ENCODE measurements at places on chromosomes 3 and 15.

- no peak for DNase-seq
Observed at GRCh38 chr3:56835650-56836227, 34.0 kb upstream of the ARHGEF3 start.

GRCh38 chr3:123365450-123366143, 83.3 kb downstream of the ADCY5 start:
- DNase-seq = no peak

DNA sequence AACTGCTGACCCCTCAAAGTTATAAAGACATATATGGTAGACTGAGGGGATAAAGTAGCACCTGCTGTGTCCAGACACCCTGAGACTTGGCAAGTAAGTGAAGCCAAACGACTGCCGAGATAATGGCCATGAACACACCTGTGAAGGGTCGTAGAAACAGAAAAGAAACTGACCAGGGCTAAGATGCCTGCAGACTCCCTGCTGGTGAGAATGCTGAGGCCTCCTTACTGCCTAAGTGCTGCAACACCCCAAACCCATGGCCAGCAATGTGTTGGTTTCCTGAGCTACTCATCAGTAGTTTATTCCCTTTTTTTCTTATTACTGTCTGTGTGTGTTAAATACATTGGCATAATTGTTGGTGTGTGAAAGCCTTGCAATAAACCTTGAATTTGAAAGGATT, 233.8 kb downstream of the ZNF385D start:
- no peak for DNase-seq

DNA sequence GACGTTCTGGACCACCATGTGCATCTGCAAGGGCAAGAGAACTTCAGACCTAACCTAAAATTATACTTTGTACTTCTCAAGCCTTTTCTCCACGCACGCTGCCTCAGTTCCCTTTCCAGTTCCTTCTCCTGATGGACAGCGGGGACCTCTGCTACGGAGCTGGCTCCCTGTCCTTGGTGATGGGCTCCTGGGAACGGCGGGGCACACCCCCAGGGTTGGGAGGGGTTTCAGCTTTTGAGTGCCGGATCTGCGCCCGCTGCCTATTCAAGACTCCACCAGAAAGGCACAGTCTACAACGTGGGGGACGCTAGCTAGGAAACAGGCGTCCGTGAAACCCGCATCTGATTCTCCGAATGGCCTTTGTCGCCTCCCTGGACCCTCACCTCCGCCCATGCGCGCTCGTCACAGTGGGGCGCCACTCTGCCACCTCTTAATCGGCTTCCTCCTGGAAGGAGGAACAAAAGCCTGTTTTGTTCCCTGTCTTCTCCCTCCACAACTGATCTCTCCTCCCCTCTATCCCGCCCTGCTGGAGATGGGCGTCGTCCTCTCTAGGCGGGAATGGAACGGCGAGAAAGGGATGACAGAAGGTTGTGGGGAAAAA, 2.2 kb downstream of the GPR149 start:
- DNase-seq = no peak

DNA sequence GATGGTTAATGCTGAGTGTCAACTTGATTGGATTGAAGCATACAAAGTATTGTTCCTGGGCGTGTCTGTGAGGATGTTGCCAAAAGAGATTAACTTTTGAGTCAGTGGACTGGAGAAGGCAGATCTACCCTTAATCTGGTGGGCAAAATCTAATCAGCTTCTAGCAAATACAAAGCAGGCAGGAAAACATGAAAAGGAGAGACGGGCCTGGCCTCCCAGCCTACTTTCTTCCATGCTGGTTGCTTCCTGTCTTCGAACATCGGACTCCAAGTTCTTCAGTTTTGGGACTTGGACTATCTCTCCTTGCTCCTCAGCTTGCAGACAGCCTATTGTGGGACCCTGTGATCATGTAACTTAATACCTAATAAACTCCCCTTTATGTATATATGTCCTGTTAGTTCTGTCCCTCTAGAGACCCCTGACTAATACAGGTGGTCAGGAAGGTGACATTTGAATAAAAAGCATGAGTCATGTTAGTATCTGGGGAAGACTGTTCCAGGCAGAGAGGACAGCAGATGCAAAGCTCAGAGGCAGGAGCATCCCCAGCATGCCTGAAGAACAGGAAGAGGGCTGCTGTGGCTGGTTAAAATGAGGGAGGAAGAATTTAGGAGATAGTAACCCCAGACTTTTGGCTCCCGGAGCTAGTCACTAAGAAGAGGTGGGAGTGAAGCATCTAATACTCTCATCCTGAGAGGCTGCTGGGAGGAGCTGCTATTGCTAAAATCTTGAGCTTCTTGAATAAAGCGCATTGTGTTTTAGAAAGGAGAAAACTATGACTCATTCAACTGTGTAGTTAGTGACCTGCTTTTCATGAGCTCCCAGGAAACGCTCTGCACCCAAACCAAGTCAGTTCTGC, 207.4 kb upstream of the HES1 start:
- DNase-seq = no peak

DNA sequence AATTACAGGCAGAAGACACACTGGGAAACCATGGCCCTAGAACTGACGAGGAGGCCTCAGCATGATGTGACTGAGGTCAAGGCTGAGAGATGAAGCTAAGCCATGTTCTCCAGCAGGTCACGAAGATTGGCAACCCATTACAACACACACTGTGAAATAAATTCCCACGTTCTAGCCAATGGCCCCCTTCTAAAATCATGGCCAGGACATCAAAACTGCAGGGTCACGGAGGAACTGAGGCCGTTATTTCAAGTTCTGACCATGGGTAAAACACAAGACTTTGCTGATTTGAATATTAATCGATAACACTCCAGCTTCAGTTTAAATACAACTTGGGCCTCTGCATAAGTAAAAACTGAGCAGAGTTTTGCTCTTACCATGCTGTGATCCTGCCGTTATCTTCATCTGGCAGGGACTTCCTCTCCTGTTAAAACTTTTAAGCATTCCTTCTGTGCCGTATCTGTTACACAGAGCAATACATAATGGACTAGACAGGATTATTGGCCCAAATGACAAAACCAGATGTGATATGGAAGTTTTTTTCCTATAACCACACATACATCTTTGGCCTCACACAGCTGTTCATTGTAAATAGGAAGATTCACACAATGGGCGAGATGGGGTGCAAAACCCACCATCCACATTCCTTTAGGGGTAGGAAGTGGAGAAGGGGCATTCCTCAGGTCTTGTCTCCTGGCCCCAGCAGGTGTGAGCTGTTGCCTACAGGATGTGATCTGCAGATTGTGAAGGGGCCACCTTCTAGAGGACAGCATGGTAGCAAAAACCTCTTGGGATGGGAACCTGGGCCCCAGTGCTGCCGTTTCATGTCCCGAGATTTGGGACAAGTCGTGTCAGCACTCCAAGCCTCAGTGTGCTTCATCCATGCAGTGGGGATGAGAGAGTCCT, 207.4 kb downstream of the OPA1 start:
- no peak for DNase-seq

DNA sequence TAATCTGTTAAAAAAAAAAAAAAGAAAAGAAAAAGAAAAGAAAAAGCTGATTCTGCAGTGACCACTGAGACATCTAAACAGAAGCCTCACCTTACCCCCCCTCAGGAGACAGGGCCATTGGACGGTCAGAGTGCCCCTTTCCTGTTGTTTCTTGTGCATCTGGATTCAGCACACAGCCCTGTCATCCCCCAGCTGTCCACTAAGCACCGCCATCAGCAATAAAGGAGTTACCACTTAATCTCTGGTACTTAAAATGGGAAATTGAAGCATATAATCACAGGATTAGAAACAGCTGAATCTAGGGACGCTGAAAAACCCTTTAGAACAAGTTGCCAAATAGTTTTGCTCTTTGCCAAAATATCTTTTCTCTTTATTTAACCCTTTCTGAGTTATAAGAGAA, 62.5 kb downstream of the TRIM69 start:
- DNase-seq = no peak

DNA sequence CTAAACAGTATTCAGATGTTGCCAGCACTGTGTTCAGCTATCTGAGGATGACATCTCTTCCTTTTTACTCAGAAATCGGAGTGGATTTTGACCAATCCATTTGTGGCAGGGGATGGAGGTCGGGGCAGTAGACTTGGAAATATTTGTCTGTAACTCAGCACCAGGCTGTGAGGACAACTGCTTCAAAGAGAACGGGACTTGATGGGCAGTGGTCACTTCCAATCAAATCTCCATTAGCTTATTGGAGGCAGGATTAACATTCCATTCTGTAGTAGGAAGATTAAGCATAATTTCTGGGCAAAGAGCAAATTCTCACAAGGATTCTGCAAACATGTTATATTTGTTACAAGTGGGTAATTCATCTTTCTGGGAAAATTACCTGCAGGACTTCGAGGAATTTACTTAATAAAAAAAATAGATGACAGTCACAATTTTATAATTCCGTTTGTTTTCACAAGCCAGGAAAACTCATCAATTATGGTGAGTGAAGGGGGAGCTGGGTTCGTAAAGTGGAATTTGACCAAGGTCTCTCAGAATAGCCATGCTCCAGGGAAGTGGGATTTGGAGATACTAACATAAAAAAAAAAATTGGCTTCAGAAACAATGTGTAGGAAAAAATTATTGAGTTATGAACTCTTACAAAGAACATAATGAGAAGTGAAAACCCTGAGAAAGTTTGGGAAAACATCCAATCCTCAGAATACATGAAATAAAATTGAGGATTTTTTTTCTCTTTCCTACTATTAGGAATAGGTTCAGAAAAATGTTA, 18.1 kb downstream of the CRABP1 start:
- DNase-seq = no peak

GRCh38 chr3:43180027-43180426, 74.1 kb upstream of the POMGNT2 start:
- peak; percentile 64 for DNase-seq

GRCh38 chr15:101203029-101203573, 48.7 kb downstream of the CHSY1 start:
- no peak for DNase-seq

DNA sequence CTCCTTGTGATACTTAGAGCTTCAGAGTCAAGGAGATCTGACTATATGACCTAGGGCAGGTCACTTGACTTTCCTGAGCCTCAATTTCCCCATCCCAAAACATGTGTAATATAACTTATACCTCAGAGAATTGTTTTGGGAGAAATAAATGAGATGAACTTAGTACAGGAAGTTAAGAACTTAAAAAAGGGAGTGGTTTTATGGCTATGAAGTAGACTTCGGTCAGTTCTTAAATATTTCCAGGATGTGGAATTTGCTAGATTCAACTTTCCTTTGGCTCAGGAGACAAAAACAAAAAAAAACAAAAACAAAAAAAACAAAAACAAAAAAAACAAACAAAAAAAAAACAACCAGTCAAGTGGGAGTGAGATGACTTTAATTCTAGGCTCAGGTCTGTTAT, 116.7 kb downstream of the EDEM1 start:
- DNase-seq = no peak

- no peak for DNase-seq
Observed at GRCh38 chr3:159840703-159841299, 147.8 kb upstream of the IL12A start.

- DNase-seq = no peak
Observed at GRCh38 chr3:188396900-188397299, 242.9 kb downstream of the LPP start.

DNA sequence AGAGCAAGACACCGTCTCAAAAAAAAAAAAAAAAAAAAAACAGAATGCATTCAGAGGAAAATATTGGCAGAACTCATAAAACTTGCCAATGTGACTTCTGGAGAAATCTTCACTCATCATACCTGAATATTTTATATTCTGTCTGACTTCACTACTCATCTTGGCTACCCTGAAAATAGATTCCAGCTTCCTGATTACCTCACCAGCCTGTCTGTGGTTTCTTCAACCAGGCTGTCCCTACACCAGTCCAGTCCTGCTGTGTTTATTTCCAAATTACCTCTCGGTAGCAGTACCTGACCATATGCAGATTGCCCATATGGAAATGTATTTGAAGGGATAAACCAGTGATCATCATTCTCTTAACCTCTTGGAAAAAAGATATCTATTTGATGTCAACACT, 9.3 kb upstream of the P3H2 start:
- DNase-seq = no peak

DNA sequence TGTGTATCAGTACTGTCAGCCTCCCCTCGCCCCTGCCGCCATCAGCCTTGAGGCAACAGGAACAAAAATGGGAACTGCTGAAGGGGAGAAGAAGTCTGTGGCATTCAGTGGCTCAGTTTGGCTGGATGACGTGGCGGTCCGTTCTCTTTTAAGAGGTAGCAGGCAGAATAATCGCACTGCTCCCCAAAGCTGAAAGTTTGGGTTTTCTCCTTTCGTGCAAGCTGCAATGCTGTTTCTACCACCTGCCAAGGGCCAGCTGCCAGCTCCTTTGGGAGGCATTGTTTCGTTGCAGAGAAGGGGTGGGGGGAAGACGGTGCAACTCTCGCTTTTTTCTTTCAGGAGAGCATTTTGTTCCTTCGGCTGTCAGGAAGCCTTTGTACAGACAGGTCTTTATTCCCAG, 369.6 kb upstream of the RORA start:
- DNase-seq = no peak

GRCh38 chr15:91255670-91256192, 155.7 kb downstream of the SV2B start:
- DNase-seq = no peak

DNA sequence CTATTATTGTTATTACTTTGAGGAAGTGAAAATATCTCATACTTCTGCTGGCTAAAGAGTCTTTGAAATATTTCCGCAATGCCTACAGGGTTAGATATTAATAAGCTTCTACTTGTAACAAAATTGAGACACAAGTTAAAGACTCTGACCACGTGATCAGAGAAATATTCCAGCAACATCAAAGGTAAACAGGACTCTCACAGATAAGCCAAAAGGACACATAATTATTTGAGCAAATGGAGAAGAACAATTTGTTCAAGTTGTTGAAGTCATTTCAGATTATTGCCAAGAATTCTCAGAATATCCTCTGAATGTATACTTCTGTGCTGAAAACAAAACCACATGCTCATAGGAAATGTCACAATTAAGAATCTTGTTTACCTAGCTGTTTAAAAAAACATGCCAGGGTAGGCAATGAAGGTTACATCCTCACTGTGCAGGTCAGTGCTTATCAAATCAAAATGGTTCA, 225.8 kb upstream of the ALCAM start:
- DNase-seq = no peak

- DNase-seq = no peak
Observed at GRCh38 chr3:133881492-133881891, 14.2 kb downstream of the RAB6B start.

DNA sequence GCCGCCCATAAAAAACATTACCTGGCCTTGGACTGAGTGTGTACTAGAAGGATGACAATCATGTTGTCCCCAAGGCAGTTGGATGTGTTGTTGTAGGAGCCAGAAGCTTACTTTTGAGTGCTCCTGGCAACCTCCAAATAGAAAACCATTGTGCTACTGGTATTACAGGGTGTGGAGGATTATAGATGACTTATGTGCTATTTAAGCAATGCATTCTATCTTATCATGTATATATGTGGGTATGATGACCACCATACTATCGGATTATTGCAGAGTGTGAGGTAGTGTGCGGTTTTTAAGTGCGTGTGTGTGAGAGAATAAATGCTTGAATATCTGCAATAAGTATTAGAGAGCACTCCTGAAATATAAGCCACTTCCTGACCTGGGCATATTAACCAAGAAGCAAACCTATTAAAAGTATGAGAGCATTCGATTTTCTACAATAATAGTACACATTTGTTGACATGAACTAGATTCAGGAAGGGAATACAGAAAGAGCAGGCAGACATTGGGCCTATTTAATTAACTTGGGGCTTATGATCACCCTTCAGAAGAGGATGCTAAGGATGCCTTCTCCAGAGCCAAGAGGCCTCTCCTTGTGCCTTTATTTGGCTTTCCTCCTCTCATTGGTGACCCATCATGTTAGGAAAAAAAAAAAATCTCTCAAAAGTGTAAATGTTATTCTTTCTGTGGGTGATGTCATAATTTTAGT, 11.7 kb upstream of the MBNL1 start:
- no peak for DNase-seq
